ENCODE measurements at places on chromosomes 2 and 18.

DNA sequence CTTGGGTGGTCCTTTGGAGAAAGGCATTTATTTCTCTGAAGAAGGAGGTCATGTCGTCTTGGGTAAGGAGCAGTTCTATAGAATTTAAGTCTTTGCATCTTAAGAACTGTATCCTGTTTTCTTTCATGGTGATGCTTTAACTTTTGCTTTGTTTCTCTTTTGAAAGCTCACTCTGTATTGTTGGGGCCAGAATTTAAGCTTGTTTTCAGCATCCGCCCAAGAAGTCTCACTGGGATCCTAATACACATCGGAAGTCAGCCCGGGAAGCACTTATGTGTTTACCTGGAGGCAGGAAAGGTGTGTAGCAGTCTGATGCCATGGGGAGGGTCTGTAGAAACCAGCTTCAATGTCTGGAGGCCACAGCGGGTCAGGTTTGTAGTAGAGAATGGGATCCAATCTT is 64.7 kb upstream of the TTC39C start:
- DNase-seq = no peak

DNA sequence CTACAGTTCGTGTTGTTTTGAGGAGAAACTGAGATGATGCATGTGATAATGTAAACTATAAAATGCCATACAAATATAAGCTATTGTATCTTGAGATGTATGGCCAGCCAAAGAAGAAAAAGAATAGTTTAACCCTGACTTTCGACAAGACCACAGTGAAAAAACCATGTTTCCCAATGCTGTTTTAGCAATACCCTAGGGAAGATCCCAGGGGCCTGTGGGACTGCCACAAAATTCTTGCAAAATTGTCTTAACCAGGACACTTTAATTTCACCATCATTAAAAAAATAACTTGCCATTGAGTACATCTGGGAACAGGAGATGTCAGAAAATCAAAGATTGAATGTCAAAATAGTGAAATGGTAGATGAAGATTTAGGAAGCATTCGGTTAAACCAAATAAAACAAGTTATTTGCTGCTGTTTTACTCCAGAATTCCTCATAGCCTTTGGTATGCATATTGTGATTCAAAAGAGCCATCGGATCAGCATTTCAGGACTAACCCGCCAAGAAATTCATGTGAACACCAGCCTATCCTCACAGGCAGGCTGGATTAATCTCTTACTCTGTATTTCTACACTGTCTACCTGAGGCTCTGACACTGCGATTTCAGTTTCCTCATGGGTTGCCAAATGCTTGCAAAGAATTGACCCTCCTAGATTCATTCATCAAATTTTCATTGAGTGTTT is 49.0 kb upstream of the SP3 start:
- DNase-seq = no peak

DNA sequence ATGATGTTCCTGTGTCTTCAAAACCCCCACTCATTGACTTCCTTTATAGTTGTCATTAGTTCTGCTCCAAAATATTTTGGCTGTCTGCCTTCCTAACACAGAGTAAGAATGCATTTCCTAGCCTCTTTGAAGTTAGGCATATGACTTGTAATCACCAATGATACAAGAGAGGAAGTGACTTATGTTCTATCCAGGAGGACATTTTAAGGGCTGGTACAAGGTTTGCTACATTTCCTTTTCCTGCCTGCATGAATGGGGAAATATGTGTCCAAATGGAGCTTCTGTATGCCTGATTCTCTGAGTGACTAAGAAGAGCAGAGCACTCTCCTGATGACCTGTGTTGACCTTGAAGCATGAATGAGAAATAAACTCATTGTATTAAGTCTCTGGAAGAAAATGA is 115.1 kb downstream of the PLCL1 start:
- no peak for DNase-seq

GRCh38 chr2:171509945-171510731 is 12.1 kb upstream of the CYBRD1 start:
- DNase-seq = no peak

Data from H54 (cell line).